ENCODE measurements at places on chromosomes 11 and 22.

- no peak for DNase-seq
Observed at GRCh38 chr22:35538801-35539321, 1.8 kb upstream of the RASD2 start.

DNA sequence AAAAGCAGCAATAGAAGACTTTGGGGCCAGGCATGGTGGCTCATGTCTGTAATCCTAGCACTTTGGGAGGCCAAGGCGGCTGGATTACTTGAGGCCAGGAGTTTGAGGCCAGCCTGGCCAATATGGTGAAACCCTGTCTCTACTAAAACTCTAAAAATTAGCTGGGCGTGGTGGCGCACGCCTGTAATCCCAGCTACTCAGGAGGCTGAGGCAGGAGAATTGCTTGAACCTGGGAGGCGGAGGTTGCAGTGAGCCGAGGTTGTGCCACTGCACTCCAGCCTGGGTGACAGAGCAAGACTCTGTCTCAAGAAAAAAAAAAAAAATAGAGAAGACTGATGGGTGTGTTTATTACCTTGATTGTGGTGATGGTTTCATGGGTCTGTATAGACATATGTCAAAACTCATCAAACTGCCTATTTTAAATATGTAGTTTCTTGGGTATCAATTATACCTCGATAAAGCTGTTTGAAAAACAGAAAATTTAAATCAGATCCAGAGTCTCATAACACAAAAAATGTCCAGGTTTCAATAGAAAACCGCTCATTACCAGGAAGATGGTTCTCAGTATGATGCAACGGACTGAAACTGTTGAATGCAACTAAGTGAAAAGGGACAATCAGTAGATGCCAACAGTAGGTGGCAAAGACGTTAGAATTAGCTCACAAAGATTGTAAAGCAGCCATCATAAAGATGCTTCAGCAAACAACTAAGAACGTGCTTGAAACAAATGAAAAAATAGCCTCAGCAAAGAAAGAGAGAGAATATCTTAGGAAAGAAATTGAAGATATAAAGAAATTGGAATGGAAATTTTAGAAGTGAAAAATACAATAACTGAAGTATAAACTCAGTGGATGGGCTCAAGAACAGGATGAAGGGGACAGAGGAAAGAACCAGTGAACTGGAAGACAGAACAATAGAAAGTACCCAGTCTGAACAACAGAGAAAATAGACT lies 33.1 kb upstream of the SEPTIN5 start:
- no peak for DNase-seq

- DNase-seq, result no peak
Observed at GRCh38 chr22:43308060-43308830, 34.9 kb downstream of the SCUBE1 start.

DNA sequence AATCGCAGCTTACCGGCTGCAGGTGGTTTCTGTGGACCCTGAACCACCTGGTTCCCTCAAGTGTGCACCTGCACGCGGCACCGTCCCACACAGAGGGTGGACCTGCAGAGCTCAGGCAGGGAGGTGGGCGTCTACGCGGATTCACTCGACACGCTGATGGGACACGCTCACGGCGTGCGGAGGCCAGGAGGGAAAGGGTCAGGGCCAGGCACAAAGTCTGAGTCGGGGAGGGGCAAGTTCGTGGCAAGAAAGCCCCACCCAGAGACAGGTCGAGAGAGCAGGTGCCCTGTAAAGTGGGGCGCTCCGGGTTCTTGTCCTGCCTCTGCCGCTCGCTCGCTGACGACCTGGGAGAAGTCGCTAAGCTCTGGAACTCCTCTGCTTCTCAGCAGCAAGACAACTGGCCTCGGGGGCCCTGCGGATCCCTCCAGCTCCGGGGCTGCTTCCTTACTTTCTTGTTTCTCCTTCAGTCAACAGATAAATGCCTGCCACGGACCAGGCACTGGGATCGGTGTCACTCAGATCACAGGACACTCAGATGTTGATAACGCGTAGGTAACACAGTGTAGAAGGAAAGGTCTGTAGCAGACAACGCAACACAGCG lies 72.4 kb upstream of the NUP50 start:
- DNase-seq, result no peak

GRCh38 chr11:67240576-67241389 lies 25.5 kb upstream of the GRK2 start:
- no peak for DNase-seq

DNA sequence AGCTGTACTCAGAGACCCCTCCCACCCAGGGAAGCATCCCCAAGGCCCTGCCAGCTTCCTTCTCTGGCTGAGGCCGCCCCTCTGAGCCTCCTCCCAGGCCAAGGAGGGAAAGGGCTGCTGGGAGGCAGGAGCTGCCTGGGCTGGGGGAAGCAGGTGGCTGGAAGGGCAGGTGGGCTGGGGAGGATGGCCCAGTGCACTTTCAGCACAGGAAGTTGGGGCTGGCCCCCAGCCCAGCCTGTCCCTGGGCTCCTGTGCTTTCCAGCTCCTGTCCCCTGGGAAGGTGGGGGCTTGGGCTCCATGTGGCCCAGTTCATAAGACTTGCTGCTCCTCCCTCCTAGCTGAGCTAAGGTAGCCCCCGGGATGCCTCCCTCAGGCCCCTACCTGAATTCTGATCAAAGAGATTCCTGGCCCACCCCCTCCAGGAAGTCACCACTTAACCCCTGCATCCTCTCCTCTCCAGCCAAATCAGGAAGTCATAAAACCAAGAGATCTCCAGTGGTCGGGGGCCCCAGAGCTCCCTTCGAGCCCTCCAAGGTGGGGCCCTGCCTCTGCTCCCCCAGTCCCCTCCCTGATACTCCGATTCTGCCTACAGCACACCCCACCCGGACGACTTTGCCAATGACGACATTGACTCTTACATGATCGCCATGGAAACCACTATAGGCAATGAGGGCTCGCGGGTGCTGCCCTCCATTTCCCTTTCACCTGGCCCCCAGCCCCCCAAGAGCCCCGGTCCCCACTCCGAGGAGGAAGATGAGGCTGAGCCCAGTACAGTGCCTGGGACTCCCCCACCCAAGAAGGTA lies 4.9 kb downstream of the PPP1CA start:
- DNase-seq, result no peak

DNA sequence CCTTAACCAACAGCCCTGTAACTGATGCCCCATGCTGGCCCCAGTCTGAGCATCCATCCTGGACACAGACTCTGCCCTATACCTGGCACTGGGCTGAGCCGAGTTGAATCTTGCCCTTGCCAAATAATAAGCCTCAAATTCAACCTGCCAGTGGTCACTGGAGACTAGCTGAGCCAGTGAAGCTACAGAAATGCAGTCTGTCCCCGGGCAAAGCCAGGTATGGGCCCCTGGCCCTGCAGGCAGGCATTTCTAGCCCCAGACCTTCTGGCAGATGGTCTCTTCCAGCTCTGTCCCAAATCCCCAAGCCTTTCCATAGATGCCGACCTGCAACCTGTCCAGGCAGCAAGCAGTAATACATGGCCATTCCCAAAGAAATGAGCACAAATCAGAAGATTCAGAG lies 4.7 kb downstream of the CLPB start:
- DNase-seq, result no peak

DNA sequence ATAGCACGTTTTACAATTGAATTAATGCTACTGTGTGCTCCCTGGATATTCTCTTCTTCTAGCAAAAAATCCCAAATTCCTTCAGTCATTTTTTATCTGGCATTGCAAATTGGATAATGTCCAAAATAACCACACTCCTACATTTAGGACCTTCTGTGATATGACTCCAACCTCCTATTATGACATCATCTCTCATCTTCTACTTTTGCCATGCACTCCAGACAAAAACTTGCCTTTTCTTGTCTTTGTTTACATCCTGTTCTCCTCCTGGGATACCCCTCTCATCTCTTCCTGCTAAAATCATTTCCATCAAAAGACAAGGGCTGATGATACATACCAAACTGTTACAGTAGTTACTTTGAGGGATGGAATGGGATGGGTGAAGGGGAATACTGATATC lies 20.6 kb upstream of the TMEM218 start:
- DNase-seq, result no peak

DNA sequence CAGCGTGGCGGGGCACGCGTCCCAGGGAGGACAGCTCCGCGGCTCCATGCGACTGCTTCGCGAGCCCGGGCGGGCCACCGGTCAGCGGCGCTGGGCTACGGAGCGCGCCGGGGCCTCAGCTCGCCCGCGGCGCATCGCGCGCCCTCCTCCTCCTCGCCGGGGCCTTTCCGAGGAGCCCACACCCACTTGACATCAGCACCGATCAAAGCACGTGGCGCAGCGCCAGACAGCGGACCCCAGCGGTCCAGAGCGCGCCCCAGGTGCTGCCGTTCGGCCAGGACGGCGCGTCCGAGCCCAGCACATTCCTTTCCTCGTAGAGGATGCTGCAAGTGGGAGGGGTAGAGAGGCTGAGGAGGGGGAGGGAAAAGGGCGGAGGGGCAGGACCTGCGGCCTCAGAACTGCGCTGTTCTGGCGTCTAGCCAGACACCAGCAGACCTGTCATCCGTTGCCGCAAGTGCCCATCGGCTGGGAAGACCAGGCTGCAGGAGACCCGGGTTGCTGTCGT lies 88.6 kb downstream of the PLEKHA7 start:
- DNase-seq, result no peak

DNA sequence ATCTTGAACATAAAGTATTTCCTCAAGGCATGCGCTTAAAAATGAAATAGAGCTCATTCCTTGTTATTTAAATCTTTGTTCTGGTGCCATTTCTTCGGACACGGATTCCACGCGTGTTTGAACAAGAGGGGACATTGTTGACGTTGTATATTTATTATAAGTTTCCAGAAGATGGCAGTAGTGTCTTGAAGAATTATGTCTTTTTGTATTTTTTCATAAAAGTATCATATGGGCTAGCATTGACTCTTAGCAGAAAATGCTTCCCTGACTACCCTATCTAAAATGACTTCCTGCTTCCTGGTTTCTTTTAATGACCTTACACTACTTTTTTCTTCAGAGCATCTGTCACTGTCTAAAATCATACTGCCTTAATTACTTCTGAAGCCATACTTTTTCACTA lies 20.4 kb downstream of the BIRC2 start:
- DNase-seq, result no peak

DNA sequence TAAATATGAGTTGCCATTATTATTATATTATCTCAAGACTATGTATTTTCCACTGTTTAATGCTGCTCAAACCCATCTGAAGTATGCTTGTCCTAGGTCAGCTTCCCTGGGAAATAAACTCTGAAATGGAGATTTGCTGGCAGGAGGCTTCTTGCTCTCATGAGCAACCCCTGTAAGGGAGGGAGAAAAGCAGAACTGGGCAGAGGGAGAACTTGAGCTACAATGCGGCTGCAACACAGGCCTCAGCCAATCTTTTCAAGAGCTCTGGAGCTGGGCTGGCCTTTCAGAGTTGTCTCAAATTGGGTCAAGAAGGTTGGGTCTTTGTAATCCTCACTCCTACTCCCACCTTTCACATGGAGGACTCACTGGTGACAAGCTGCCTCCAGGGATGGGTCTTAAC lies 412.6 kb downstream of the TENM4 start:
- DNase-seq, result no peak

- no peak for DNase-seq
Observed at GRCh38 chr22:47515384-47516125, 753.1 kb downstream of the TBC1D22A start.

- no peak for DNase-seq
Observed at GRCh38 chr11:132777067-132777975, 755.0 kb downstream of the OPCML start.

DNA sequence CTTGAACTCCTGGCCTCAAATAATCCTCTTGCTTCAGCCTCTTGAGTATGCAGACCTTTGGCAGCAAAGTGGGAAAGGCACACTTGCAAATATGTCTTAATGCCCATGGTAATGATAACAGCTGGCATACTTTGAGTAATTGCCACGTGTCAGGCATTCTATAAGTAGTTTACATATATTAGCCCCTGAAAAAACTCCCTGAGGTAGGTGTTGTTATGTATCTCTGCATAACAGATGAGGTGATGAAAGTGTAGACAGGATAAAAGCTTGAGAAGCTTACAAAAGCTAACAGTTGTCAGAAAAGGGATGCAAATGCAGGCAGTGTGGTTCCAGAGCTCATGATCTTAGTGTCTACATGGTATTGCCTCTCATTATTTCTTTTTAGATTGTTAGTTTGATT lies 291.1 kb upstream of the C11orf87 start:
- no peak for DNase-seq

- DNase-seq, result peak; percentile 7
Observed at GRCh38 chr22:40348025-40348658, 1.8 kb downstream of the ADSL start.

GRCh38 chr11:44944853-44945235 lies 5.8 kb downstream of the TP53I11 start:
- DNase-seq, result no peak

DNA sequence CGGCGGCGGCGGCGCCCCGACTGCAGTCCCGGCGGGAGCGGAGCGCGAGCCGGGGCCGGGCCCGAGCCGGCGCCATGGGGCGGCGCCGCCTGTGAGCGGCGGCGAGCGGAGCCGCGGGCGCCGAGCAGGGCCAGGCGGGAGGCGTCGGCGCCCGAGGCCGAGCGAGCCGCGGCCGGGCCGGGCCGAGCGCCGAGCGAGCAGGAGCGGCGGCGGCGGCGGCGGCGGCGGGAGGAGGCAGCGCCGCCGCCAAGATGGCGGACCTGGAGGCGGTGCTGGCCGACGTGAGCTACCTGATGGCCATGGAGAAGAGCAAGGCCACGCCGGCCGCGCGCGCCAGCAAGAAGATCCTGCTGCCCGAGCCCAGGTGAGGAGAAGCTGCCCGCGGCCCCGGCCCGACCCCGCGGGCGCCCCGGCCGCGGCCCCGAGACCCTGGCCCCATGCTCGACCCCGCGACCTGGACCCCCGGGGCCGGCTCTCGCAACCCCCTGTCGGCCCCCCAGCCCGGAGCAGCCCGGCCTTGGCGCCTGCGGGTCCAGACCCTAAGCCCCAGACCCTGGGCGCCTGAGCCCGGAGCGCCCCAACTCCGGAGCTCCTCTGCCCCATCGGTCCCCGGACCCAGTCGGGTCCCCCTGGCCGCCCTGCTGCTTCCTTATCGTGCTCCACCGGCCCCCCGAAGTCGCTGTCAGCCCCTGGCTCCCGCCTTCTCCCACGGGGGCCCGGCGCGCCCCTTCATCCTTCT lies at the start of gene GRK2:
Gene GRK2, plus strand, starts transcription at position 25 of the 739 bp plus-strand sequence. Its CDS starts 227 bp downstream, at position 252.
- DNase-seq, result peak; percentile 23

- DNase-seq, result no peak
Observed at GRCh38 chr22:30871391-30872284, 96.9 kb downstream of the MORC2 start.

GRCh38 chr11:57700425-57700824 lies 11.6 kb downstream of the MED19 start:
- DNase-seq, result no peak

DNA sequence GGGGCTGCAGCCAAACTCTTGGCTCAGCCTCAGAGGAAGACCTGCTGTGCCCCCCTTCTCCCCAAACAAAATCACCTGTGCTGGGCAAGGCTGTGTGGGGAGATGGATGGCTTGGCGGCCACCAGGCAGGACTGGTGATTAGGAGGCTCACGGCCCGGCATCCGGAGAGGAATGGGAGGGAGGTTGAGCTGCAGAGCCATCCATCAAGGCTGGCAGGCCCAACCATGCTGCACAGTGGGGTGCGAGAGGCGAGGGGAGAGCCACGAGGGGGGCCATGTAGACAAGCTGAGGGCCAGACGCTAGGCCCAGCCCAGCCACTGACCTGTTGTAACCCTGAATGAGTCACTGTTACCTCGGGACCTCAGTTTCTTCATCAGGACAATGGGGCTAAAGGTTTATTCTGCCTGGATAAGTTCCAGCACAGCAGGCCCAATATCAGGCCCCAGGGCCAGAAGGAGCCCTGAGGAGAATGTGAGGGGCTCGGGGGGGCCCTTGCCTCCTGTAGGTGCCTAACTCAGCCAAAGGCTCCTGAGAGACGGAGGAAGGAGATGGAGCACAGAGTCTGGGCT lies 18.2 kb downstream of the PDE2A start:
- no peak for DNase-seq

- no peak for DNase-seq
Observed at GRCh38 chr22:38069372-38070249, 12.4 kb downstream of the PICK1 start.

Measured in NCI-H1930 (cell line).